Ureter (tissue), 1 donor: ENCODE measurements at places on chromosomes 12 and 14. TPM values are rescaled to one million over a fixed set of nuclear protein-coding genes. Genes with fewer than 3 reads are reported as not detected.
A peak's percentile ranks its signal among the peaks of the same experiment; 100 is the strongest.

GRCh38 chr12:50538182-50538581 is 33.4 kb downstream of the DIP2B start:
- no peak for DNase-seq

- no peak for DNase-seq
Observed at GRCh38 chr14:99245564-99246511, 26.2 kb downstream of the BCL11B start.

DNA sequence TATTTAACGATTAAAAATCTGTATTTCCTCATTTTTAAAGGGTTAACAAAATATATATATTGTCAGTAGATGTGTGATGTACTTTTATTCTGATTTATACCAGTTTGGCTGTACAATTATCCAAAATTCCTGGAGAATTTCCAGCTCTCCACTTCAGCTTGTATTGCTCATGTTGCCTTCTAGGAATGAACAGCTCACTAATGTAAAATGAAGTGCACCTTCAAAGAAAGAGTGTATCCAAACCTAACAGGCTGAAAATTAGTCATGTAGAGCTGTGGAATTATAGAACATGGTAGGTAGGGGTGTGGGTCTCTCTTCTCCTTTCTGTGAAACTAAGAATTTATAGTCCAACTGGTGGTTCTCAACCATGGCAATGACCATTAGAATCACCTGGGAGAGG is 362.0 kb downstream of the ETNK1 start:
- no peak for DNase-seq

- no peak for DNase-seq
Observed at GRCh38 chr12:58450868-58451482, 469.3 kb downstream of the LRIG3 start.

GRCh38 chr14:103520657-103521437 is 1.8 kb downstream of the CKB start:
- DNase-seq = peak; percentile 83

GRCh38 chr12:89936631-89937030 is 228.0 kb upstream of the ATP2B1 start:
- no peak for DNase-seq

- DNase-seq = no peak
Observed at GRCh38 chr12:102302553-102302952, 104.9 kb upstream of the PMCH start.

GRCh38 chr12:64240781-64241180 is 18.7 kb upstream of the KICS2 start:
- no peak for DNase-seq

The SOAT2 gene
- 0.18 TPM for total RNA-seq

The TTC7B gene
- total RNA-seq = 68.8 TPM

The LTB4R gene
- 9.6 TPM for total RNA-seq

The HSPA2 gene
- 36.7 TPM for total RNA-seq

GRCh38 chr12:131380220-131380964 is 330.5 kb upstream of the SFSWAP start:
- DNase-seq = no peak

- DNase-seq = no peak
Observed at GRCh38 chr14:35390577-35391387, 13.8 kb downstream of the NFKBIA start.

DNA sequence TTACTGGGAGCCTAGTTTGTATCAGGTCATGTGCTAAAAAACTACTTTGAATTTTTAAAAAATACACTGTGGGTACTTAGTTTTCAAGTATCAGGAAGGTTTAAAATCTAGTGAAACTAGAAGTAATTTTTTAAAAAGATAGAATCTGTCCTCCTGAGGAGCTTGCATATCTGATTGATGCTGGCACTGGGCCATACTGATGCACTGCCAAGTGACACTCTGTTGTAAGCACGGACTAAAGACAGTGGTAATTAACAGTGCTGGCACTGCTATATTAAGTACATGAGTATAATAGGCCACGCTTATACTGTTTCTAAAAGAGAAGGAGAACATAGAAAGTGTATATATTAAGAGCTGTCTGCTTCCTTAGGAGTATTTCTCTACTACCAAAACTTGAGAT is 10.0 kb upstream of the TBC1D30 start:
- no peak for DNase-seq

The GEMIN2 gene
- total RNA-seq = 10.0 TPM

The TBX5 gene
- 0.10 TPM for total RNA-seq

The DHRS2 gene
- 1,842 TPM for total RNA-seq

GRCh38 chr12:462936-463705 is 3.4 kb downstream of the B4GALNT3 start:
- no peak for DNase-seq

The SIX6 gene
- total RNA-seq = not detected

GRCh38 chr12:63826006-63826585 is 18.4 kb upstream of the SRGAP1 start:
- no peak for DNase-seq

The CRY1 gene
- total RNA-seq = 17.7 TPM

The RFLNA gene
- 1.1 TPM for total RNA-seq

- DNase-seq = no peak
Observed at GRCh38 chr14:90344331-90345238, 12.8 kb upstream of the NRDE2 start.

DNA sequence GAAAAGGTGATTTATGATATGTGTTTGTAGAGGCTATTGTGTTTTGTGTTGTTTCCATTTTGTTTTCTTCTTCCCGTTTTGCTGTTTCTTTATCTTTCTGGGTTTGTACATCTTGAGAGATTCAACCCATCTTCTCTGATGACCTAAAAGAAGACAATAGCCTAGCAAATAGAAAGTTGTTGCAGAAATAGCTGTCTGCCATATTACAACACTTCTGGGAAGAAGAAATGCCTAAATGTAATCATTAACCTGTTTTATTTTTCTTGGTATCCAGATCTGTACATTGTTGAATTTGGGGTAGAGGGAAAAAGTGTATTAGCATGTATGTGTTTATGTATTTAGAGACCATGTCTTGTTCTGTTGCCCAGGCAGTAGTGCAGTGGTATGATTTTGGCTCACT is 50.3 kb downstream of the SPATS2 start:
- no peak for DNase-seq

The SLCO1A2 gene
- total RNA-seq = not detected

DNA sequence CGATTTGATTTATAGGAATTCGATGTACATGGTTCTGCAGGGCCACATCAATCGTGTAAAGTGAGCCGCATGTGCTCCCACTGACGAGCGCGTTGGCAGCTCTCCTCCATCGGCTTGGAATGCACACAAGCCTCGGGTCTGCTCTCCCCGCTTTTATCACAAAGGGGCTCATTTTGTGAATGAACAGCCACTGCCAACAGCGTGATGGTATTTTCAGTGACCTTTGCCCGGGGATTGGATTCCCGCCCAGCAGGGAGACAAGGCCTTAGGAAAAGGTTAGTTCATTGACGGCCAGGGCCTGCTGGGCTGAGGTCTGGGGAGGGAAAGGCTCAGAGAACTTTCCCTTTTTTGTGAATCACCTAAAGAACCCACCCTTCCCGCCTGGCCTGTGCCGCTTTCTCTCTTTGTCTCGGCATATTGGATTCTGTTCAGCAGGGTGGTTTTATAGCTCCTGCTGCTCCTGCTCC is 232.1 kb downstream of the MSRB3 start:
- DNase-seq = no peak

The PXN gene
- total RNA-seq = 166 TPM

The XRCC3 gene
- total RNA-seq = 15.7 TPM

DNA sequence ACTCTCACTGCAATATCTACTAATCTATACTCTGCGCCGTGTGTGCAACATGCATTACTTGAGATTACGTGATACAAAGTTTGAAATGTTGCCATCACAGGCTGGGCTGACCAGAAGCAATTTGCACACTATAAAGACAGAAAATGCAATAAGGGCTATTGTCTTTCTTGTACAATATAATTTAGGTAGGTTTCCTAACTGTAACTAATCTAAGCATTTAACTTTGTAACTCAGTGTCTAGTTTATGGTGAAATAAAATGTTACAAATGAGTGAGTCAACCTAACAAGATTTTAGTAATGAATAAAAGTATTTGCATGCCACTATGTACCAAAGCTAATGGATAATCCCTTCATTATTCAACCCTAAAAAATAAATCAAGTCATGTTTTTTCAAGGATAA is 57.8 kb downstream of the LRP6 start:
- no peak for DNase-seq

The SLCO1C1 gene
- total RNA-seq = not detected

GRCh38 chr12:3712209-3712992 is 40.5 kb downstream of the CRACR2A start:
- no peak for DNase-seq

- DNase-seq = no peak
Observed at GRCh38 chr12:32881107-32881506, 15.5 kb downstream of the PKP2 start.

DNA sequence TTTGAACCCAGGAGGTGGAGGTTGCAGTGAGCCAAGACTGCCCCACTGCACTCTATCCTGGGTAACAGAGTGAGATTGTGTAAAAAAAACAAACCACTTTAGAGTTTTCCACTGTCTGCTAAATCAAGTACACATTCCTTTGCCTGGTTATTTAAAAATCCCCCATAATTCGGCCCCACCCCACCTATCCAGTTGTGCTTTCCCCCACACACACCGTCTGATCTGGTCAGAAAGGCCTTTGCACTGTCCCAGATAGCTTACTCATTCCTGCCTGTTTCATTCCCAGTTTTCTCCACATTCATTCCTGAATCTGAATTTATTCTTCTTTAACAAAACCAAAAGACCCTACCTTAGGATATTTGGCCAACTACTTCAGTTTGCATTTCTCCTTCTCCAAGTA is 29.5 kb downstream of the NINJ2 start:
- no peak for DNase-seq

The ENDOU gene
- 0.89 TPM for total RNA-seq

The ANG gene
- total RNA-seq = 5.5 TPM

The ACRBP gene
- total RNA-seq = 2.3 TPM

GRCh38 chr12:7966563-7966962 is 30.6 kb upstream of the SLC2A3 start:
- DNase-seq = no peak

DNA sequence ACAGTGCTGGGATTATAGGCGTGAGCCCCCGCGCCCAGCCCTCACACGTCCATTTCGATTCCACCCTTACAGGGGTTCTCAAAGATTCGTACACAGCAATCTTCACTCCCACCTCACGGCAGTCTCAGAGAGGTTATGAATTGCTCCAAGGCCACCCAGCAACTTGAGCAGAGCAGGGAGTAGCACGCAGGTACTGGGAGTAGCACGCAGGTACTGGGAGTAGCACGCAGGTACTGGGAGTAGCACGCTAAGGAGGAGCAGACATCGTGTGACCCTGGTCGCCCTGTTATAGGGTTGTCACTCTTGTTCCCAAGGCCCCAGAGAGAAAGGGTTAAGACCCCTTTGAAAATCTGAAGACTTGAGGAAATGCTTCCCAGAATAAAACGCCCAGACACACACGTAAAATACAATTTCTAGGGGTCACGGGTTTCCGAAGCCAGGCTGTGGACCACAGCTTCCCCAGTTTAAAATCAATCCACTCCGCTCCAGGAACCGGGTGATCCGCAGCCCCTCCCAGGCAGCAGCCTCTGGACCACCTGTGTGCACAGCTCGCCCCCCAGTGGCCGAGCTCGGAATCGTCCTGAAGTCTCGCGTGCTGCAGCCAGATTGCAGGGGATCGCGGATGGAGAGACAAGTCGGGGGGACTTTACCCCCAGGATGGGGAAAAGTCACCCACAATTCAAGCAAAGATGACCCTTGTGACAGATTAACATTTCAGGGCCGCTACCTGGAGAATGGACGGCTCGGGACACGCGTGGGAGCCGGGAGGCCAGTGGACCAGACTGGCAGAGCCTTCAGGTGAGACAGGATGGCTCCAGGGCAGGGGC is 92.0 kb downstream of the SCARB1 start:
- peak; percentile 88 for DNase-seq

- no peak for DNase-seq
Observed at GRCh38 chr12:93079271-93079670, 150.2 kb upstream of the EEA1 start.

DNA sequence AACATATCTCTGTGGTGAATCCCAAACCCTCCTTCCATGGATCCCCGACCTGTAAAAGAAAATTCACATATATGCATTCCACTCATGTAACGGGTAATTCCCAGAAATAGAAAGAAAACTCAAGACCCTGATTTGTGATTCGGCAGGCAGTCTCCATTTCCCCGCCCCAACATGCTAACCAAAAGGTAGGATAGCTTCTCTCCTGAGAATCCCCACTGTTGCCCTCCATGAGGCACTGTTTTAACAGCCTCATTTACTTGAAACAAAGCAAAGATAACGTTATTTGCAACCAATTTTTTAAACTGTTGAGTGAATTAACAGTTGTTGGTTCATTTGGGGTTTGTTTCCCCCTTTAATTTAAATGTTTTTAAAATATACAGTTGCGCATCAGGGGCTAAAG is 774 bp upstream of the SLC2A13 start:
- no peak for DNase-seq

The KCNJ8 gene
- 10.5 TPM for total RNA-seq

The RTN1 gene
- 5.2 TPM for total RNA-seq

- DNase-seq = no peak
Observed at GRCh38 chr12:75717902-75718301, 206.5 kb upstream of the KRR1 start.

The CARMIL3 gene
- 1.3 TPM for total RNA-seq

- DNase-seq = no peak
Observed at GRCh38 chr12:121949648-121950397, 31.4 kb downstream of the CFAP251 start.

GRCh38 chr12:120821878-120822277 is 82.3 kb downstream of the SPPL3 start:
- no peak for DNase-seq

DNA sequence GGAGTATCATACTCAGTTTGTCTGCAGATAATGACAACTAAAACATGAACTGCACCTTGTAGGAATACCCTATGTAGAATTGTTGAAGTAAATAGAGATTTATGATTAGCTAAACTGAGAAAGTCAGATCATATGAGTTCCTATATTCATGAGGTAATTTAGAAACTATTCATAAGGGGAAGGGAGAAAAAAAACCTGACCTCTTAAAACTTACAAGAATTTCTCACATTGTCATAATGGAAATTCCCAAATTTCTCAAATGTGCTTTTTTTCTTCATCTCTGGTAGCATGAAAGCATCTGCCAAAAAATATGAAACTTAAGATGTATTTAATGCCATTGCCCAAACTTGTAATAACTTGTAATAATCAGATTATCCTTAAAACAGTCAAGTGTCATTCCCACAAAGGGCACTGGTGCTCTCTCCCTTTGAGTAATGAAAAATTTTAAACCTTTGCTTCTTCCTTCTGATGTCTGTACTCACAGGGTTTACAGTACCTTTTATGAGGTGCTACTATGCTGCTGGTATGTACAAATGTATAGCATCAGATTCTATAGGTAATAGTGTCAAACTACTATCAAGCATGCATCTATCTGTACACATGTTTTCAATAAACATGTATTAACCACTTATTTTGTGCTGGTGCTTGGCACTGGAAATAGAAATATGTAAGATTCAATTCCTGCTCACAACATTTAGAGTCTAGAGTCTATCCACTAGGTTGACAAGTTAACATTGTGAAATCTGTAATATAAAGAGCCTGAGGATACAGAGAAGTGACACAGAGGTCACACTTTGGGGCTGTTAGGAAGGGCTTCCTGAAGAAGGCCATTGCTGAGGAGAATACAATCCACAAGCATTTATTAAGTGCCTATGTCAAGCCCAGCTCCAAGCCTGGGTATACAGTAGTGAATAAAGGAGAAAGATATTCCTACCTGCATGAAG is 17.4 kb upstream of the DRAM1 start:
- DNase-seq = no peak
